ENCODE measurements at places on chromosomes 7 and 10.

- DNase-seq, result no peak
Observed at GRCh38 chr10:13779748-13780147, 193.0 kb downstream of the PRPF18 start.

DNA sequence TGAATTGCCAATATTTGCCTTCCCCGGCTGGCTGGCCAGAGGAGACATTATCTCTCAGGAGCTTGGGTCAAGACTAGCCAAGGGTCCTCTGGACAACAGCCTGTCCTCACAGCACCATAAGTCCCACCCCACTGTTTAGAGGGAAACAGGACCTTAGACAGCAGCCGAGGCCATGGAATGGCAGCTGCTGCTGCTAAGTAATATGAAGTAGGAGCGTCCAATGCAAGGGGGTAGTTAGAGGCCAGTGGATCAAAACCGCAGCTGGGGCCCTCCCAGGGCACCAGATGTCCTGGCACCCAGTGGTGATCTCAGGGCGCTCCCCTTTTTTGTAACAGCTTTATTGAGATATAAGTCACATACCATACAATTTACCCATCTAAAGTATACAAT, 12.9 kb upstream of the KCP start:
- no peak for DNase-seq

DNA sequence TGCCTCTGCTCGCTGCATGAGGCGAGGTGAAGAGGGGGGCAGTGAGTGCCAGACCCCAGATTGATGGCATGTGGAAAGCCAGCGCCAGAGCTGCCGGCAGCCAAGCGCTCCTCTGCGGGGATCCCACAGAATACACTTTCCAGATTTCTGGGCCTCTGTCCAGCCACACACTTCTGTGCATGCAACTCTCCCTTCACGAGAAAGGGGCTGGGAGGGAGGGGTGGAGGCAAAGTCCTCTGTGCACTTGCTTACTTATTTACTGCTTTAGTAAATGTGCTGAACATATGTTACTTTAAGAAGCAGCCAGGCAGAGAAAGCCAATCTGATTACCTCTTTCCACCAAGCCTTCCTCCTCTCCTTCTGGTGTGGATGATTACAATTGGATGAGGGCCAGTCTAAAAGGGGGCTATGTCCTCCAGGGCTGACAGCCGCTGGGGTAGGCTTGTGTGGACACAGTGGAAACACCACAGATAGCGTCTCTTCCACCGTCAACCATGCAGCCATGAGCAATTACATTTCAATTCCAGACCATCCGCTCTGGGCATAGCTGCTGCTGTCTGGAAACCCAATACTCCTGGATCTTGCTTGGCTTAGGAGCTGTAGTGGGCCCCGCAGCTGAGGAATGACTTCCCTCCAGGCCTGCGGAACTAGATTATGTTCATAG, 322.8 kb upstream of the ANKRD30A start:
- DNase-seq, result no peak

DNA sequence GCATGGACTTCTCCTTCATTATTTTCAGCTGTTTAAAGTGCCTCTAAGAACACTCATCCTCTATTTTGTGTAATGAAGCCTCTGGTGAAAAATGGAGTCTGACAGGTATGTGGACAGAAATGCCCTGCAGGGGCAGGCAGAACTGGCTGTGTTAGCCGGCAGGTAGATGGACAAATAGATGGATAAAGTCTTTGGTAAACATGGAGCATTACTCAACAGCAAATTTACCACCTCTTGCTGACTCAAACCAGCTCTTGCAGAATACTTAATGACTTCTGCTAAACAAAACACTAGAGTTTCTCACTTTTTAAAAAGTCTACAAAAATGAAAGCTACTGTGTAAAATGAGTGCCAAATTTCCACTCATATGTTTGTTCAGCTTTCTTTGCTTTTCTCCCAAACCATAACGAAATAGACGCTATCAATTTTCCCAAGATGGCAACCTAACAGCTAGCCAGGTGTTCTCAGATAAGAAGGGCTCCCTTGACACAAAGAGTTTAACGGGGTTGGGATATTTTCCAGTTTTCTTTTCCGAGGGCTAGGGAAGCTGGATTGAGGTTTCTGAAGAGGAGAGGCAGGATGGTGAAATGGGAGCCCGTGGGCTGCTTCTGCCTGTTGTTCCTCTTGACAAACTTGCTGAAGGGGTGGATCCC, 71.9 kb upstream of the HABP2 start:
- no peak for DNase-seq

GRCh38 chr7:13276977-13277376, 589.5 kb downstream of the ARL4A start:
- DNase-seq, result no peak

DNA sequence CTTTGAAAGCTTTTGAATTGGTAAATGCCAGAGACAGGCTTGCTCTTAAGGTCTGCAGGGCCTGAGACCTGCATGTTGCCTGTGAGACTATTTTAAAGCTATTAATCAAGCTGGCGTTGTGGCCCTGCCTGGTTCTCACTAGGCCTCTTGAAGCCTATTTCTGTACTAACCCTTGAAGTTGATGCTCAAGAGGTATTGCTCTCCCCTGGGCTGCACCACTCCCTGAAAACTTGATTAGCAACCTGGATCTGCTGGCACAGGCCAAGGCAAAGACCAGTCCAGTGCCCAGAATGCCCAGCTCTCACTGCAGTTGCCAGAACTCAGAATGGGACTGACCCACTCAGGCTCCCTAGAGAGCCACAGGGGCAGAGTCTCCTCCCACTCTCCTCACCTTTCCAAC, 220.0 kb upstream of the MEOX2 start:
- no peak for DNase-seq

- no peak for DNase-seq
Observed at GRCh38 chr7:25396668-25397067, 168.4 kb upstream of the NPVF start.

DNA sequence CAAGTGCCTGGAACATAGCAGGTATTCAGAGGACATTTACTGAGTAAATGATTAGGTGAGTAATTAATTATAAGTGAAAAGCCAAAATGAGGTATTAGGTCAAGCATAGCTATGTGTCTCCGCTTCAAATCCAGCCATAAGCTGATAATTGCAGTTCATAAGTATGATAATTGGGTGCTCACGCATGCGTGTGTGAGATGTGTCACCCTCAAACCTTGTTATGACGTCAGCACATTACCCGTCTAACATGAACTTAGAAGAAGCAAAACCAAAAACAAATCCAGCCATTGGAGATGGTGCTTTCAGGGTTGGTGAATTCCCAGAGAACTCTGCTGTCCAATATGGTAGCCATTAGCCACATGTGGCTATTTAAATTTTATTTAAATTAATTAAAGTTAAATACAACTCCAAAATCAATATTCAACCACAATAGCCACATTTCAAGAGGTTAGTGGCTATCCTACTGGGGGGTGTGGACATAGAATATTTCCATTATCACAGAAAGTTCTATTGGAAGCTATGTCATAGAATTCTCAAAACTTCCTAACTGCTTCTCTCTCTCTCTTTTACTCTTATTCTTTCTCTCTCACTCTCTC, at the start of gene CPA5:
TSS of gene CPA5 (plus strand) at position 546 of the 596 bp plus-strand sequence. CDS start 1,670 bp downstream, outside the sequence.
- no peak for DNase-seq

DNA sequence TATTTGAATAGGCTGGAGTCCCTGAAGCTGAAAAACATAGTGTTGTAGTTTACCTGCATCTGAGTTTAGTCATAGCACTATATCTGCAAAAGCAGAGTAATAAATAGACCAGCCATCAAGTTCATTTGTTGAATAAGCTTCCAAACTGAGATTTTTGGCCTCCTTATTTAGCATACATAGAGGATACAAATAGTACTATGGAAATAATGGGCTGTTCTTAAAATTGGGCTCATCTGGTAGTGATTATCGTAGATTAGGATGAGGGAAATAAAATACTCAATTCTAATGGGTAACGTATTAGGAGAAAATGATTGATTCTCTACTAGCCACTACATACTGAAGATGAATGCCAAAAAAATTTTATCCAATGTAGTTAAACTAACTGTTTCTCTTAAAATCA, 41.4 kb upstream of the TMEM196 start:
- DNase-seq, result no peak

DNA sequence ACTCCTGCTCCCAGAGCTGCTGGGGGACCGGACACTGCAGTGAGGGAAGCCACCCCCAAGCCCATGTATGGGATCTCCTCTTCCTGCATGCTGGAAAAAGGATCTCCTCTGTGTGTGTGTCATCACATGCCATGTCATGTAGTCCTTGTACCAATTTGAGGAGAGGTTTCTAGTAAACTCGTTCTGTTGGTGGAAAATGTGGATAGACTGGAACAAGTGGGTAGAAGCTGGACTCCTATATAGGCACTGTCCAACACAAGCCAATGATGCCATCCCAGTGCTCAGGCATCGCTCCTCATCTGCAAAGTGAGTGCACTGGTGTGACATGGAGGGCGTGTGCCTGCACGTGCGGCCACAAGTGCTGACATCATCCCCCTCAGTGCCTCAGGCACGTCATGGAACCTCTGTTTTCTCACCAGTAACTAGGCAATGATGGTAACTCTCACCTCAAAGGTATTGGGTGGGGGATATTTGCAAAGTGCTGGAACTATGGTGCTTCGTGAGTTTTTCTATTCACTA, 19.3 kb downstream of the MYO1G start:
- DNase-seq, result no peak

DNA sequence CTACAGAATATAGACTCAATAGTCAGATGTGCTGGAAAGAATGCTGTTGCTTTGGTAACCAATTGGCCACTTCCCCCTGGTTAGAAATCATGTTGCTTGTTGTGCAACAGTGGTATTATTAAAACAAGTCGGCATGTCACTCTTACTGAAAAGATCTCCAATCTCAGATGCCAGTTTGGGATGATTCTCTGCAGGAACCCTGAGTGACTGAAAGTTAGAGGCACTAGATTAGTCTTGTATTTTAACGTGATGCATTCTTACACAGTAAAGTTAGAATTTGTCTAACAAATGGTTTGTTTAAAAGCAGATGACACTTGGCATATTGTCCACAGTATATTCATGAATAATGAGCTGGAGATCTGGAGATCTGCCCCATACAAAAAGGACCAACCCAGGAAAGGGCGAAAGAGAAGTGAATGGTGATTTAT, 287.6 kb downstream of the TWIST1 start:
- DNase-seq, result peak; percentile 60

DNA sequence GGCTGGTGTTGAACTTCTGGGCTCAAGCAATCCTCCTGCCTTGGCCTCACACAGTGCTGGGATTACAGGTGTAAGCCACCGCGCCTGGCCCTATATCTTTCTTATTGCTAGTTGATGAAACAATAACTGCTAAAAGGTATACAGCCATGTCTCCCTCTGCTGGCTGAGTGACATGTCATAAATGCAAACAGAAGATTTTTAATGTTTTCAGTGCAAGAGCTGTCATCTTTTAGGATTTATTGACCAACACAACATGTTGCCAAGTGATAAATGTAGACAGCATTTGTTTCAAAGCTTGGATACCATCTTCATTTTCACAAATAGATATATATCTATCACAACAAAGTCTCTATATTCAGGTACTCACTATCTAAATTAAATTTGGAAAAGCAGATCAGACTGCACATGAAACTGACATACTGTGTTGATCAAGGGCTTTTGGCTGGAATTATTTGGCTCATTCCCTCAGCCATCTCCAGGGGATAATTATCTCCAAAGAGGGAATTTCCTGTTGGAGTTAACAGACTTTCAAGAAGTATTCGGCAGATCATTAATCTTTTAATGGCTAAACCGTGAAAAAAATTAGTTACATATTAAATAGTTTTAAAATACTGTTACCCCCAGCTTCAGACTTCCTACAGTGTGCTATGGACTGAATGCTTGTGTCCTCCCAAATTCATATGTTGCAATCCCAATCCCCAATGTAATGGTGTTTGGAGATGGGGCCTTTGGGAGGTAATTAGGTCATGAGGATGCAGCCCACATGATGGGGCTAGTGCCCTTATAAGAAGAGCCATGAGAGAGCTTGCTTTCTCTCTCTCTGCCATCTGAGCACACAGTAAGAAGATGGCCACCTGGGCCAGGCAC, 41.3 kb upstream of the SRPK2 start:
- peak; percentile 52 for DNase-seq

GRCh38 chr7:21943436-21943835, 2.3 kb downstream of the CDCA7L start:
- DNase-seq, result no peak

GRCh38 chr10:78179886-78180705, 146.4 kb downstream of the RPS24 start:
- DNase-seq, result no peak

GRCh38 chr7:130350945-130351790, 6.6 kb downstream of the CPA5 start:
- no peak for DNase-seq

- no peak for DNase-seq
Observed at GRCh38 chr7:51313738-51314425, 2.7 kb downstream of the COBL start.
